ENCODE measurements at places on chromosomes 12 and 14.

GRCh38 chr12:10242539-10242938, 29.9 kb downstream of the GABARAPL1 start:
- DNase-seq = peak; percentile 33

DNA sequence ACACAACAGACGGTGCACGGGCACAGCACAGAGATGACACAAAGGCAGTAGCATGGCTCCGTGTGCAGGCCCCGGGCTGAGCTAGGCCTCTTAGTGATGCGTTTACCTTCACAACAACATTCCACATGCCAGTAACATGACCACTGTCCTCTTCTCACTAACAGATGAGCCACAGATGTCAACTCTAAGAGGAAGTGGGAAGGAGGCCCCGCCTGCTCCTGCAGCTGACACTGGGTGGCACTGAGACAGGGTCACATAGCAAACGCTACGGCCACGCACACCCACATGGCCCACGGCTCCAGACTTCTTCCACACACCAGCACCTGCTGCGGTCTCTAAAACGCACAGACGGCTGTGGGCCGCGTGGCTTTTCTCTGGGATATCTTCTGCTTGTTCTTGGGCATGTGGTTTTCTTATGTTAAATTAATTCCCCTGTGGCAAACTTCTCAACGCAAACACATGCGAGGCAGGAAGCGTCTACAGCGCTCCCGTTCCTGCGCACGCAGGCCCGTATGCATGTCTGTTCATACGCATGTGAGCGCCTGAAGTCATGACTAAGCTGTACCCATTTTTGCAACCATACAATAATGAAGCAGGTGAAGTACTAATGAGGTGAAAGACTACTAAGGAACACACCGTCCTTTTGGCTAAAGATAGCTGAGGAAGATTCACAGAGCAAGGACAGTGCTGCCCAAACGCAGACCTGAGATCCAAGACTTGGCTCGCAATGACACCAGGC, 26.8 kb downstream of the AMN start:
- peak; percentile 82 for DNase-seq

- DNase-seq = no peak
Observed at GRCh38 chr12:12207746-12208145, 59.1 kb downstream of the LRP6 start.

GRCh38 chr14:31212893-31213292, 5.3 kb upstream of the HECTD1 start:
- DNase-seq = no peak

DNA sequence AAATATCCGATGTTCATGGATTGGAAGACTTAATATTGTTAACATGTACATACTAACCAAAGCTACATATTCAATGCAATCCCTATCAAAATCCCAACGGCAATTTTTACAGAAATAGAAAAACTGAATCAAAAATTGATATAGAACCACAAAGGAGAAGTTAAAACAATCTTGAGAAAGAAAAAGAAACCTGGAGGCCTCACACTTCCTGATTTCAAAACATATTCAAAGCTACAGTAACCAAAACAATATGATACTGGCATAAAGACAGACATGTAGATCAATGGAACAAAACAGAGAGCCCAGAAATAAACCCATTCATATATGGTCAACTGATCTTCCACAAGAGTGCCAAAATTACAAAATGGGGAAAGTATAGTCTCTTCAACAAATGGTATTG, 5.4 kb upstream of the PELI2 start:
- DNase-seq = peak; percentile 30

- no peak for DNase-seq
Observed at GRCh38 chr12:20213723-20214625, 154.4 kb upstream of the PDE3A start.

DNA sequence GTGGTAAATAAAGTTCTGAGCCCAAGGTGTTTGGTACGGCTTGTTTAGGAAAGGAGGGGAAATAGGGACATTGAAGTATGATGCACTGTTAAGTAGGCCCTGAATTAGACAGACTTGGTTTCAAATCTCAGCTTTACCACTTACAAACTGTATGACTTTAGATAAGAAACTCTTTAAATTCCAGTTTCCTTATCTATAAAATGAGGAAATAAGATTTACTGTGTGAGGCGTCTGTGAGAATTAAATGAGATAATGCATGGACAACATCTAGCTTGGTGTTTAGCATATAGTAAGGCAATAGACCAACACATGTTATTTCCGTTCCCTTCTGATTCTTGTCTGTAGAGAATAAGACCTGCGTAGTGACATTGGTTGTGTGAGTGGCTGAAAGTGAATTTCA, 7.0 kb downstream of the NCKAP1L start:
- DNase-seq = no peak

DNA sequence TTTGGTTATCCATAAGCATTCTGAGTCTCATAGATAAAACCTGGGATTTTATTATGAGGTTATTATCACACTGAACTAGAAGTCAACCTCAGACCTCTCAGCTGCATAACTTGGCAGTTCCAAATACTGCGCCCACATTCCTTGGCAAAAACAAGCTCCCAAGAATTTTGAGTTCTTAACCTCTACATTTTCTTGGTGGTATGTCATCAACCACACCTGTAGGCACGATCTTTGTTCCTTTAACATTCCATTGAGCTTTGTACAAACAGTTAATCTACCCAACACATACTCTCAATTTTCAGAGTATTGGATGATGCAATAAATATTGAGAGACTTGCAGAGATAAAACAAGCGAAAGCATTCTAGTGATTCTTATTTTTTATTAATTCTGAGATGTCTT, 371.8 kb upstream of the PRICKLE1 start:
- no peak for DNase-seq

DNA sequence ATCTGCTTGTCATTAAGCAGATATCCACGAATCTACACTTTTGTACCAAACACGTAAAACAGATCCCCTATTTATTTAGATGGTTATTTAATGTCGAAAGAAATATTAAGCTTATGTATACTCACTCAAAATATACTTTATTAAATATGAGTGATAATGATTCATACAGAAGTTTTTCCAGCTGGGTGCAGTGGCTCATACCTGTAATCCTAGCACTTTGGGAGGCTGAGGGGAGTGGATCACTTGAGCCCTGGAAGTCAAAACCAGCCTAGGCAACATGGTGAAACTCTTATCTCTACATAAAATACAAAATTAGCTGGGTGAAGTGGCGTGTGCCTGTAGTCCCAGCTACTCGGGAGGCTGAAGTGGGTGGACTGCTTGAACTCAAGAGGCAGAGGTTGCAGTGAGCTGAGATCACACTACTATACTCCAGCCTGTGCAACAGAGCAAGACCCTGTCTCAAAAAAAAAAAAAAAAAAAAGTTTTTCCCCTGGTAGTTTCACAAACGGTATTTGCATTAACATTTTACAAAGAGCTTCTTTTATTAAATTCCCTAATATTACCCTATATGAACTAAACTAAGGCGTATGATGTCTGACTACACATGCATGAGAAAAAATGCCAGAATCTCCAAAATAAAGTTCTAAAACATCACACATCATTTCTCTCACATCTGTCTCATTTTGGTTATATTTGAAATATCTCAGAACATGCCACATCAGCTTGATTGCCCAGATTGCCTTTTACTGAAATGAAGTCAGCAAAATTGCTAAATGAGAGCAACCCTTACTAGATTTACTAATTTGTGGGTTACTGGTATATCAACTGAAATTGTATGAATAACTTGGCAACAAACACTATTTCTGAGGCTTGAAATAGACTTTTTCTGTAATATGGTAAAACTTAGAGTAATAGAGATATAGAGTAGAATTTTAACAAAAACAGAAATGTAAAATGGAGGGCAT, 74.9 kb downstream of the PAWR start:
- DNase-seq = no peak

- no peak for DNase-seq
Observed at GRCh38 chr12:124321556-124322270, 26.8 kb downstream of the RFLNA start.

GRCh38 chr14:64708148-64709004, 4.2 kb downstream of the PLEKHG3 start:
- DNase-seq = peak; percentile 97

DNA sequence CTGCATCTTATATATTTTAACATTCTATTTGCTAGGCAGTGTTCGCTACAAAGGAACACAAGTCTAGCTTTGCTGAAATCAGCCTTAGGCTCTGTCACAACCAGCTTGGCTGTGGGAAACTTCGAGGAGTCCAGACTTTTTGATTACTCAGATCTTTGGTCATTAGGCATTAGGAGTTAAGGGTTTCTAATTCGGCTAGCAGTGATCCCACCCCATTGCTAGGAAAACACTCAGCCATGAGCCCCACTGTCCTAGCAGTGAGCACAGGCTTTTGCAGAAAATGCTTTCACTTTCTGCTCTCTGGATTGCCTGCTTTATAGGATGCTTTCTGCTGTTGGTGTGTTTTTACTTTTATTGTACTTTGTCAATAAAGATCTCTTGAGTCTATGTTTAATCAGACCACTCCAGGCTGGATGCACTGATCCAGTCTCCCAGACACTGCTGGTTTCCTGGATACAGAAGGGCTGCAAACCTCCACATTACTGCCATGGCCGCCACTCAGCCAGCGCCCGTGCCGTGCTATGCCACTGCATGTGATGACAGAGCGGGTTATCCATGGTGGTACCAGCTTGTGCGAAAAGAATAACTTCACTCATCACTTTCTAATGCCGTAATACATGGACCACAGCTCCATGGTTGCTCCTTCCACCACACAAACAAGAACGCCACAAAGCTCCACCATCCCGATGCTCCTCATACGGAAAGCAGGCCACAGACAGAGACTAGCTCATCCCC, 41.0 kb upstream of the PYGL start:
- no peak for DNase-seq

- no peak for DNase-seq
Observed at GRCh38 chr12:18646286-18646890, 91.4 kb downstream of the PLCZ1 start.

DNA sequence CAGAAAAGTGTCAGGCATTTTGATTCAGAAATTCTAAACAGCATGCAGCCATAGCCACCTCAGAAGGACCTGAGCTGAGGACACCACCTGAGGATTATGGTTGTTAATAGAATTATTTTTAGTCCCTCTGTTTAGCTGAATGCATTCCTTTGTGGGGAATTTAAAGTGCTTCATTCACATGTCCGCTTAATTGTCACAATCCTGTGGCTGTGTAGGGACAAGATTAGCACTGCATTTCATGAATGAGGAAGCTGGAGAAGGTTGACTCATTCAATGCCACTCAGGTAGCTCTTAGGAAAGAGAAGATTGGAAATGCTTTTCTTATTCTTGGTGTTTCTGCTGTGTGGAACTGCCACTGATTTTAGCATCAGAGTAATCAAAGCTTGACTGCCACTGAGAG, 42.0 kb upstream of the KRR1 start:
- peak; percentile 71 for DNase-seq

GRCh38 chr12:105267711-105268110, 31.7 kb upstream of the APPL2 start:
- DNase-seq = no peak

DNA sequence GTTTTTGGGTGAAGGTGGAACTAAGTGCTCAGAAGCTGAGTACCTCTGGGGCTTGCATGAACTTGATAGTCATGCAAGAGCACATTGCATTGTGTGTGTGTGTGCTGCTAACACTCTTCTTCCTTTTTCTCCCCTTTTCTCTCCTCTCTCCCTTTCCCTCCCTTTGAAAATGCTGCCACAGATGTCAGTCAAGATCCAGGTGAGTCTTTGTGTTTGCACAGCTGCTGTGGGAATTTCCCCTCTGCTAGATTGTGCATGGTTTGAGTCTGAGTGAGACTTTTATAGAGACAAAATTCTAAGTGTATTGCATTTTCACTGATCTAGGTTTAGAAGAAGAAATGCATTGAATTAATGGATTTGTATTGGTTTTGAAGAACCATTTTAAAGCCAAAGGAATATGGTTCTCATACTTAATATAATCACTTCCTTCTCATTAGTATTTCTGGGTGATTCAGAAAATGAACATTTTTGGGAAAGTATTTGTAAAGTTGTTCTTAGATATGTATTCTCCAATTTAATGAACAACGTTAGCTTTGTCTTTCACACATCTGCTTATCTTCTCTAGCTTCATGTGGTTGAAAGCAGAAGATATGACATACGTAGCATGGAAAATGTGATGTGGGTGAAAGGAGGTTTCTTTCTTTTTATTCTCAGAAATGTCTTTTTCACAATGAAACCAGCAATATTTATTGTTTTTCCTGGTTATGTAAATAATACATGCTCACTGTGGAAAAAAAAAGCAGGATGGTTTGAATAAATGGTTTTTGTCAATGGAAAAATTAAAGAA, 108.5 kb downstream of the NRXN3 start:
- DNase-seq = no peak

DNA sequence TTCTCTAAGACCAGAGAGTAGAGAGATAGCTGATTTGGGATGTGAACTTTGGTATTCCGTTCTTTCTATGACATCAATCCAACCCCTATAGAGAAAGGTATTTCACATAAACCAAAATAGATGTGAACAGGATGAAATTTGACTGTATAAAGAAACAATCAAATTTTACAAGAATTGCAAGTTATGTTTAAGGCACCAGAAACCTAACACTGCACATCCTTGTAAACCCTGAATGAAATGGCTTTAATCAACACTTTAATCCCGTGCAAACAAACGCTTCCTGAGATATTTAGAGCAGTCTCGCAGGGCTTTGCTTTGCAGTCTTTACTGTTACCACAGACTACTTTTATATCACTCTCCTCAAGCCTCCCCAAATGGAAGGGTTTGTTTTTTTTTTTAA, 125.1 kb downstream of the APAF1 start:
- DNase-seq = no peak

GRCh38 chr12:30928356-30929244, 2.1 kb downstream of the TSPAN11 start:
- DNase-seq = no peak

- DNase-seq = no peak
Observed at GRCh38 chr14:85118274-85118673, 411.7 kb upstream of the FLRT2 start.

DNA sequence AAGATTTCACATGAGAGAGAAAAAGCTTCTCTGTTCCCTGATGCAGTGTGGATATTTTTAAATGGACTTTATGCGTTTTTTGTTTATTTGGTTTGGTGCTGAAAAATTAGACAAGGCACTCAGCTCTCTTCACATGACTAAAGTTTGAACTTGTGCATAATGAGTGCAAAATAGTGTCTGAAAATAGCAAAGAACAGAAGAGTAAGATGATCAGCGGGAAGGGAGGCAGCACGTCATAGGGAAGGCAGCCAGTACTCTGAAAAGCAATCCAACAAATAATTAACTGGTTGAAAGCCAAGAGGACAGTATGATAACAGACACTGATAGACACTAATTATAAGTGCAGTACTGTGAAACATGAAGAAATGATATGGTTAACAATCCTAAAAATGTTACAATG, 46.6 kb upstream of the CDKN3 start:
- no peak for DNase-seq

GRCh38 chr14:34741840-34742239, 27.4 kb upstream of the CFL2 start:
- no peak for DNase-seq

DNA sequence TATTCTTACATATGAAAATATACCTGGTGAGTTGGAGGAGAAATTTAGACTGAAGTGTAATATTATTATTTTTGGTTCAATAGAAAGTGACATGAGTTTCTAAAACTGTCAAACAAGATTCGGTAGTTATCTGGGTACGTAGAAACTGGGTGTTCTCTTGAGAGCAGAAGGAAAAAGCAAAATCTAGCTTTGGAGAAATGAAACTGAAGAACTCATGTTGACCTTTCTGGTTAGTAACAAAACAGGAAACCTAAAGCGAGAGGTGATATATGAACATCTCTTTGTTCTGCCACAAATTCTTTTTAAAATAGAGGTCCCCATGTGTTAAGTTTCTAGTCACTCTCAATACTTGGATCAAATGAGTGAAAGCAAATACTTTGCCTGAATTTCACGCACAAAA, 401.7 kb downstream of the TRHDE start:
- DNase-seq = no peak

- DNase-seq = peak; percentile 59
Observed at GRCh38 chr14:73173092-73173735, 36.9 kb downstream of the PSEN1 start.
